Tongue (tissue), 3 donors: ENCODE measurements at places on chromosomes 6 and 20.

- DNase-seq = no peak
These were observed 13.5 kb upstream of the CNR1 start for GRCh38 chr6:88179692-88180091.

DNA sequence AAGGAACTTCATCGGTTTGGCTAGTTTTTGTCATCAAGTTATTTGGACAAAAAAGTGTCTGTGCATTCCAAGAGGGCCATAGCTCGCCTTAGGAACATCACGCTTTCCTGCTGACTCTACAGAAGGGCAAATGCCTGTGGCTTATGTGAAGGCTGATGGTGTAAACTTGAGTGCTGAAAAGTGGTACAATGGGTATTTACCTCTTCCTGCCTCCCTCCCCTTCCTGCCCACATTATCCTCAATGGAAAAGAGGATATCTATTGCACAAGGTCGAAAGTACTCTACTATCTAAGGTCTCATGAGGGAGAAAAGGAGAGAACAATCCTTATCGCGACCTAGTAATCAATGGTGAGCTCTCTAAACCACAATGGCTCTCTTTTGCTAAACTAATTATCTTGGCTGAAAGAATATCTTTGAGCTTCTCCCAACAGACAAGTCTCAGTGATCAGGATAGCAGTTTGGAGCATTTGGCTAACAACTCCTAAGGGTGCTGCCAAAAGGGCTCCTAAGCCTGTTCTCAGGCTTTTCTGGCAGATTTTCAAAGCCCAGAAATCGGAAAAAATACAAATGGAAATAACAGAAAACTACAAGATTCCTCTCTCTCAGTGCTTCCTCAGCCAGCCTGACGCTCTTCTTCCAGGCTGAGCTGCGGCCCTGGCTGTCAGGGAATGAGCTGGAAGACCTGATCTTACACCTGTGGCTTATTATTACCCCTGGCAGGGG, 42.6 kb upstream of the ENPP1 start:
- no peak for DNase-seq

DNA sequence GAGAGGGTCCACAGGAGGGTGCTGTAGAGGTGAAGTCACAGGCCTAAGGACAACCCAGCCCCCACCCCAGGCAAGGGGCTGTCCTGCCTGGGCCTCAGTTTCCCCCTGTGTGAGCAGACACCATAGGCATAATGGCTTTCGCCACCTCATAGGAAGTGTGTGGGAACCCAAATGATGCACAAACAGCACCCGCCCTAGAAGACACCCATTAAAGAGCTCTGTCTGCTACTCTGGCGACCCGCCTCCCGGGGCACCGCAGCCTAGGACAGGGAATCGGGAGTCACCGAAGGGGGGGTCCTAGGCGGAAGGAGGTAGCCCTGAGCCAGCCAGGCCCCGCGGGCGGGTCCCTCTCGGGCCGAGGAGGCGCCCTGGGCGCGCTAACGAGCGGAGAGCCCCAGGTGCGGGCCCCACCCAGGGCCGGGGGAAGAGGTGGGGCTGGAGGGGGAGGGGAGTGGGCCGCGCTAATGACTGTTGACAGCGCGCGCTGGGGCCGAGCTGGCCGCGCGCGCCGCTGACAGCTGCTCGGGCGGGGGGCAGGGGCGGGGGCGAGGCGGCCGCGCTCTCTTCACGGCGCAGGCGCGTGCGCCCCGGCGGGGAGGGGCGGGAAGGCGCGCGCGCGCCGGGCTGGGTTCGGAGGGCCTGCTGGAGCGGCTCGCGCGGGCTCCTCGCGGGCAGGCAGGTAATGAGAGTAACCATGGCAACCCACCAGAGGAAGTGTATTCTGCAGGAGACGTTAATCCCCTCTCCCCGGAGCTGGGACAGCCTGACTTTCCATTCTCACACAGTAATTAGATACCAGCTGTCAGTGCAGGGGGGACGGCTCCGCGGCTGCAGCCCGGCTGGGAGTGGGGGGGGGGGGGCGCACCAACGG, 48.9 kb downstream of the NOL4L start:
- peak; percentile 82 for DNase-seq

DNA sequence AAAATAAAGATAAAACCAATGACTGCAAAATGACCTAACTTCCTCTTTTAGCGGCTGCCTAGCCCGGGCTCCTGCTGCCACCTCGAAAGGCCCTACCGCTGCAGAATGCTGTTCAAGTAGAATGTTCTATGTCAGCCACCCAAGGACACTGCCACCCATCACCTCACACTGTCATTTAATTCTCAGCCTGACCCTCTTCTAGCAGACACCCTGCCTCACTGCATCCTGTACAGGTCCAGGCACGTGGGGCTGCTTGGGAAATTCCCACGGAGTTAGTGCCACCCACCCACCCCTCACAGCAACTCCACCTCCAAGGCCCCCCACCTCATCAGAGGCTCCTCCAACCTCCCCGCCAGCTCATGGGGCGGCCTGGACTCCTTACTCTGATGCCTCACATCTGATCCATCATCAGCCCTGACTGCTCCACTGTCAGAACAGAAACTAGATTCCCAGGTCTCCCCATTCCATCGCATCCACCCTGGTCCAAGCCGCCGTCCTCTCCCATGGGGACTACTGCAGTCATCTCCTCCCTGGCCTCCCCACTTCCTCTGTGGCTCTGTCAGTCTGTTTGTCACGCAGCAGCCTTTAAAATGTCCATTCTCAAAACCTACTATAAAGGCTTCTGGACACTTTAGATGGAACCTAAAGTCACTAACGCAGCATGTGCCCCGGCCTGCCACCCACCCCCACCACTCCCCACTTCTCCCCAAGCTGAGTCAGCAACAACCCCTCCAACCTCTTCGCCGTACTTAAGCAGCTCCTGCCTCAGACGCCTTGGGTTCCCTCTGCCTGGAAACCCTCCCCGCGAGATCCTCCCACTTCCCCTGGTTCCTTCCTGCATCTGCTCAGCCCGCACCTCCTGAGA, 17.0 kb downstream of the NFATC2 start:
- no peak for DNase-seq

- DNase-seq = peak; percentile 80
These were observed 401.2 kb downstream of the THBS2 start for GRCh38 chr6:168852376-168852884.

- DNase-seq = peak; percentile 54
These were observed 54.9 kb upstream of the SASH1 start for GRCh38 chr6:148287623-148288333.
